Aorta (tissue), 5 donors: ENCODE measurements at places on chromosomes 1 and 21. TPM values are rescaled to one million over a fixed set of nuclear protein-coding genes. Genes with fewer than 3 reads are reported as not detected.

ATP1A4 gene
- not detected for total RNA-seq

DNA sequence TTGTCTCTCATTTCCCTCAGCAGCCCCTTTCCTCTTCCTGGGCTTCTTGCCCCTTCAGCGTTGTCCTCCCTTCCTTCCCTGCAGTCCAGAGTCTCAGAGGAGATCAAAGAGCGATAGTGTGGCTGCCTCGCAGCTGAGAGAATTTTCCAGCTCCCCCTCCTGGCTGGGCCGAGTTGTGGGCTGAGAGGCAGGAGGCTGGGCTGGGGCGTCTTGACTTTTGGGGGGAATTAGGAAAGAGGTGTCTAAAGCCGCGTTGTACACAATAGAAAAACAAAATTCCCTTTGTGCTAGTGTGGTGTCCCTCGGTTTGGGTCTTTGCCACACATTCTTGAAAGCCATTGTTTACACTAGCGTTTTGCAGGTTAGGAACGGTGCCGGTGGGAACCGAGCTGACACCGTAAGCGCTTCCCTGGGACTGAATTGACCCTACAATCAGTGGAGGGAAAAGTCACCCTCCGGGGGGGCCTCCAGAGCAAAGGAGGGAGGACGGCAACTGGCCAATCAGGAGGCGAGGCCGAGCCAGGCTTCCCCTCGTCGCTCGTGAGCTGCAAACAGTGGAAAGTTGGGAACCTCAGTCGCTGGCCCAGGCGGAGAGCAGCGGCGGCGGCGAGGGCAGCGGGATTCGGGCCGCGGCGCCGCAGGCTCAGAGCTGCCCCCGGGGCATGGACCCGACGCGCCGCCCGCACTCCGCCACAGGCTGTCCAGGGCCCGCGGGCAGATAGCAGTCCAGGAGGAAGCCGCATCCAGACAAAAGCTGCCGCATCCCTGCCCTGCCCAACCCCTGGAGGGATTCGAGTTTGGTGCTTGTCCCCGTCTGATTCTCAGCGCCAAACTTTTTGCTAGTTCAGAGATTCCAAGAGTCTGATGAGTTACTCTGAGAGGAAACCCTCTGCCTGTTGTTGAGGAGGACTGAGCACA, at the start of gene HMCN1:
Gene HMCN1, plus strand, starts transcription at position 574 of the 918 bp plus-strand sequence. CDS start 389 bp downstream, outside the sequence.
- peak; percentile 93 for DNase-seq

DNA sequence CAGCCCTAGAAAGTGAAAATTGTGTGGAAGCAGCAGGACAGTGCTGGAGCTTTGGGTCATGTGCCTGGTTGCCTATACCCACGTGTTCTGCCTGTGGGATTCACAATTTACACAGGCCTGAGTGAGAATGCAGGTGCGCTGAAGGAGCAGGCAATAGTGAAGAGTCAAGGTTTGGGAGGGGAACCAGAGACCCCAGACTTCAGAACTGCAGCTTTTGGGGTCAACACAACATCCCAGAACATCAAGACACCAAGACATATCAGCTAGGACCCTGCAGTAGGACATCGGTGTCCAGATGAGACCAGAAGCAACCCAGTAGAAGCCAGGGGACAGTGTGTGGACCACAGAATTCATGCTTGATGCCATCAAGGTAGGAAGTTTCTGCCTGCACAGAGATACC, 29.1 kb upstream of the CNIH3 start:
- no peak for DNase-seq

MRPL20 gene
- total RNA-seq, result 69.7 TPM

NEXN gene
- total RNA-seq, result 81.9 TPM

- no peak for DNase-seq
These were observed 122.5 kb upstream of the KCNJ15 start for GRCh38 chr21:38134084-38134873.

DNA sequence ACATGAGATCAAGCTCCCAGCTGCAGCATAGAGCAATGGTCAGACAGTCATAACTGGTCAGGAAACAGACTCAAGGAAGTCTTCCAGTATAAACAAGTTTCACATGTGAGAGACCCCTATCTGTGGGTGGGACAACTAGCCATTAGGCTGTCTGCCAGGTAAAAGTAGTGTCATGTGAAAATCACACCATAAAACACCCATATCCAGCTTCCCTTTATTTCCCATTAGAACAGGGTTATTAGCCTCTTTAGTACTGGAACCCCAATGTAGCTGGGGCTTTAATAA, 426.7 kb downstream of the KCNT2 start:
- no peak for DNase-seq

KIAA1614 gene
- total RNA-seq, result 10.5 TPM

GRCh38 chr1:221638595-221638994, 103.3 kb downstream of the DUSP10 start:
- DNase-seq, result no peak

- DNase-seq, result peak; percentile 92
These were observed 12.0 kb upstream of the ADORA3 start for GRCh38 chr1:111515291-111516004.

DNA sequence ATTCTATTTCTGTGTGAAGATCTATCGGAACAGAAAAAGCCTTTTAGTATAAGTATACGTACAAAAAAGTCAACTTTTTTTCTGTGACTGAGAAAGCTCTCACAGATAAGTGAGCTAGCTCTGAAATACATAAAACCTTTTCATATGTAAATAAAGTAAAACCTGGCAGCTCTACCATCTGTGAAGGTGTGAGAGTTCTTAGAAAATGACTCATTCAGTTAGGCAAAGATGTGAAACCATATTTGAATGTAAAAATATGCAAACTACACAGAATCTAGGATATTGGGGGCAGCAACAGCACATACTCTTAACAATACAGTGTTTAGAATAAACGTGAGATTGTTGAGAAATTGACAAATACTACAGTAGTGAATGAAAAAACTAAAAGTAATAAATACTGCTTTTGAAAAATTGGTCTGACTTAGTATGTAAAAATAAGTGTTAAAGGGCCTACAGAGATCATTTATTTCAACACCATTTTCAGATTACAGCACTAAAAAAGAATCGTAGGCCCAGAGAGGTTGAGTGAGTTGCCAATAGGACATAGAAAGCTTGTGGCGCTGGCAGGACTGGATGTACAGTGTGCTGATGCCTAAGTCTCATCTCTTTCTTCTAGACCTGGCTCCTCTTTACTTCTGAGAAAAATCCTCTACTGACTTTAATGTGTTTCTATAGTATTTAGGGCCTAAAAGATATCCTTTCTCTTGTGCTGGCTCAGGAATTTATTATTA, 19.8 kb downstream of the ATP6V1G3 start:
- no peak for DNase-seq

GRCh38 chr1:155277902-155278688, 832 bp downstream of the HCN3 start:
- peak; percentile 71 for DNase-seq

DHRS3 gene
- total RNA-seq, result 325 TPM

SLAMF1 gene
- 1.6 TPM for total RNA-seq

DNA sequence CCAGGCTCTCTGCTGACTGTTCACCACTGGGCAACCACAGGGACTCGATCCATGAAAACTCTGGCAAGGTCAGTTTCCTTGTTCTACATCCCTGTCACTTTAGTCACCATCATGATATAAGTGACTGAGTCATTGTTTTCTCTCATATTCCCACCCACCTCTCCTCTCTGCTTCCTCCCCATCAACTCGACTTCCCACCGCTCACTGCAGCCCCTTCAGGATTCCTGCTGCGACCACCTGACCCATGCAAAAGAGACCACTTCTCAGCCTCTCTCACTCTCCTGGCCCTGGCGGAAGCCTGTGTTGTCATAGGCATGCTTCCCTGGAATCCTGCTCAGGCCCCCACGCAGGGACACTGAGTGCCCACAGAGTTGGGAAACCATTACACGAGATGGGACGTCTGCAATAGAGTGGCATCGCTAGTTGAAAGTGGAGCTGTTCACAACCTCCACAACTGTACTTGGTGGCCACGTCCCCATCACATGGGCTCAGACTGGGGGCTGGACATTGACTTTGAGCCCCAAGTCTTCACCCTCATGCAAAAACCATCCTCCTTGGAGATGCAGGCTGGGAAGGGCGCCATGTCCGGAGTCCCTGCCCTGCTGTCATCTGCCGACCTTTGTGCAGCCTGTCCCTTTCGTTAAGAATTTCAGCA, 1.8 kb upstream of the TFF2 start:
- peak; percentile 44 for DNase-seq

DNA sequence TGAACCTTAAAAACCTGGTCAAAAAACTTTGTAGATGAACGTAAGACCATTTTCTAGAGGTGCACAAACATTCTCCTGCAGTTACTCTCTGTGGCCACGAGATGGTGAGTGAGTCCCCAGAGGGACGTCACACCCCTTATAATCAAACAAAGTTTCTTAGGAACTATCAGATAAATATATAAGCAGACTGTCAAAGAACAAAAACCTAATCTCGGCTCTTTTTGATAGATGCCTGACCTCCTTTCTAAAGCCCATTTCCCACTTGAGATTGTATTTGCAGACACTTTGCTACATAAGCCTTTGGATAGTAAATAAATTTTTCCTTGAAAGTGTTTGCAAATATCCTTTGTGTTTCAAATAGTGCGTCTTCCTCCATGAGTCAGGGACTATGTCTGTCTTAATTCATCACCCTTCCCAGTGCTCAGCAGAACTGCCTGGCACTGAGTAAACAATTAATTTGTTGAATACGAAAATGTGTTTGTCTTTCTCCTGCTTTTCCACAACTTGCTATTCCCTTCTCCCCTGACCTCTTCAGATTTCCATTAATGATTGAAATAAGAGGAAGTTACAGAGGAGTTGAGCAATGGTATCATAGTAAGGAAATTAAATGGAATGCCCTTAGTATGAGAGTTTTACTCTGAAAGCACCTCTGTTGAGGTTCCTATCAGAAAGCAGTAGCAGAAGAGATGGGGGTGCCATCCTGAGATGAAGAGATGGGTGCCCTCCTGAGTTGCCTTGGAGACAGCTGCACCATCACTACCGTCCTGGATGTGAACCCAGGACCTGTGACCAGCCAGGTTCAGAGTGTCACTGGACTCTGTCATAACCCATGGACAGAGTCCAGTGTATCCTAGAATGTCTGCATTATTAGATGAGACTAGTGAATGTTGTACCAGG, 57.8 kb upstream of the RAVER2 start:
- DNase-seq, result no peak

DNA sequence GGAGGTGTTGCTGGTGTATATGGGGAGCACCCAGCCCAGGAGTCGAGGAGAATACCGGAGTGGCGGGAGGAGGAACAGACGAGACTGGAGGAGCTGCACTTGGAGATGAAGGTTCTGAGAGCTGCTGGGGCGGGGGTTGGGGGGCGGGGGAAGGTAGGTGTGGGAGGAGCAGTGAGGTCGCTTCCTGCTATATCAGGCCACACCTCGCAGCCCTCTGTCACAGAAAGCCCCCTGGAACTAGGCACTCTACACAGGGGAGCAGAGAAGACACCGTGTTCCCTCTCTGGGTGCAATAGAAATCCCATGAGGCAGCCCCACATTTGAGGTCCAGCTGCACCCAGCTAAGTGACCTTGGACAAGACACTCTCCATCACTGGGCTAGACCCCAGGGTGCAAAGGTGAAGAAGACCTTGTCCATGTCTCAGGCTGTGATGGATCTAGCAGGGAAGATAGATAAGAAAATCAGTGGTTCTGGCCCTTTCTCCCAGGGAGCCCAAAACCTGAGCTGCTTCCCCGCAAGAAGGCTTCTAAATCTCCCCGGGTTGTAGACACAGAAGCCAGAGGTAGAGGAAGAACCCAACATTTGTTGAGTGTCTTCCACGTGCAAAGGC, 155.8 kb upstream of the EDN2 start:
- DNase-seq, result no peak

KCNJ15 gene
- total RNA-seq, result 2.7 TPM

DNA sequence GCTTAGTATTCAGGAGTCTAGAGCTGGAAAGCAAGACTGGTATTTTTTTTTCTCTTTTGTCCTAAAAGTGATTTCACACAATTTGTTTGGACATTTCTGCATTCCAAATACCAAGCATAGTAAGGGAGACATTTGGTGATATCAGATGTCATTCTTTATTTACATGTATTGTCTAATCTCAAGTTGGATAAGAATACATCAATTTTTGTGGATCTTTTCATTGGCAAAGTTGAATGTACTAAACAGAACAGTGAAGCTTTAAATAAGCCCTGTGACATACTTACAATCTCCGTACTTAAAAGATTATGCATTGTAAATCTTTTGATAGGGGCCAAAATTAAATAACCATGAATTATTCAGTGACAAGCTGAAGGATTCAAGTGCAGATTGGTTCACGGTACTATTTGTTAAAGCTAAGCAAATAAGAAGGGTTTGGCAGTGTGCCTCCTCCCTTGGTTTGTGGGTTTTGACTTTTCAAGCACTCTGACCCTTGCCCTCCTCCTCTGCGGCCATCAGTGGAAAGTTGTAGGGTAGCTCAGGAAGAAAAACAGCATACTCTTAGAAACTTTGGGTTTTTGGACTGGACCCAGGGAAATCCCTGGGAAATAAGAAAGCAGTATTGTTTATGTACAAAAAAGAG, 663.7 kb downstream of the ADGRL2 start:
- peak; percentile 46 for DNase-seq

MARK1 gene
- 15.7 TPM for total RNA-seq

CFHR1 gene
- total RNA-seq, result 1.9 TPM

GBP5 gene
- 7.9 TPM for total RNA-seq

GRCh38 chr1:200951016-200951415, 56.3 kb downstream of the INAVA start:
- DNase-seq, result no peak

GRCh38 chr1:94734963-94735901, 84.9 kb upstream of the SLC44A3 start:
- DNase-seq, result peak; percentile 56

TNNI3K gene
- total RNA-seq, result 4.2 TPM

GRCh38 chr1:63914706-63915105, 140.9 kb downstream of the ROR1 start:
- DNase-seq, result no peak

DARS2 gene
- total RNA-seq, result 8.6 TPM

DNA sequence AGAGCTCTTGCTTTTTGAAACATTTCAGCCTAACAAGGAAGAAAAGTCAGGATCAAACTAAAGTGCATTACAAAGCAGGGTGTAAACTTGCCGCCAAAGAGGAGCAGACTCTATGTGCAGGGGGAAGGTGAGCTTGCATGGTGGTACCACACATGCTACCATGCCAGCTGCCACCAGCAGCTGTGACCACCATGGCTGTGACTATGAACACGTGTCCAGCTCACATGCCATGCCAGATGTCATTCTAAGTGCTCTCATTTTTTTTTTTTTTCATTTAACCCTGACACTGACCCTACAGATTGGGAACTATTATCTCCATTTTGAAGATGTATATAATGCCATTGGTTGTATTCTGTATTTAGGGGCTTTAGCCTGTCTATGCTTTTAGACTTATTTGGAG, 79.0 kb downstream of the PCP4 start:
- DNase-seq, result no peak

- DNase-seq, result peak; percentile 89
These were observed 675 bp downstream of the IFNAR1 start for GRCh38 chr21:33325222-33326067.

USH2A gene
- not detected for total RNA-seq

MYBPH gene
- total RNA-seq, result not detected
